ENCODE measurements at places on chromosomes 4 and X. TPM values are rescaled to one million over a fixed set of nuclear protein-coding genes. Genes with fewer than 3 reads are reported as not detected.
A peak's percentile ranks its signal among the peaks of the same experiment; 100 is the strongest.

- H3K27ac ChIP-seq: no peak overlapping the region
- H3K36me3 ChIP-seq: no peaks in the 10 kb centered on the region
- no peak for DNase-seq
- H3K27me3 ChIP-seq: peaks cover 2% of the 10 kb centered on the region
- no peak overlapping the region for H3K4me3 ChIP-seq
These were observed 76.7 kb downstream of the CPEB2 start for GRCh38 chr4:15078682-15079642.

DNA sequence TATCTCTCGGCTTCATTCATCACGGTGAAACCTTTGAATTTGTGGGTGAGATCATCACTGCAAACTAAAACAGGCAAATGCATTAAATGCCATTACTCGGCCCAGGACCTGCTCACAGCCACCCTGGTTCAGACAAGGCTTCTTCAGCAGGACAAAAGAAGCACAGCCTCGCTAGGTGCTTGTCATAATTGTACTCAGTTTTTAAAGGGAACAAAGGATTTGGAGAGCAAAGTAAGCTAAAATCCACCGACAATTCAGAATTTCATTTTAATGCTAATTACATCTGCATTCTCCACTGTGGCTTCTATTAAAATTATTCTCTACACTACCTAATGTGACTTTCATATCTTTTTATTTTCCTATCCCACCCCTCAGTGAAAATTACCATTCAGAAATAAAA lies 57.0 kb downstream of the PCYT1B start:
- H3K27ac ChIP-seq: no peak overlapping the region
- H3K36me3 ChIP-seq: no peaks in the 10 kb centered on the region
- no peak overlapping the region for H3K4me3 ChIP-seq

DNA sequence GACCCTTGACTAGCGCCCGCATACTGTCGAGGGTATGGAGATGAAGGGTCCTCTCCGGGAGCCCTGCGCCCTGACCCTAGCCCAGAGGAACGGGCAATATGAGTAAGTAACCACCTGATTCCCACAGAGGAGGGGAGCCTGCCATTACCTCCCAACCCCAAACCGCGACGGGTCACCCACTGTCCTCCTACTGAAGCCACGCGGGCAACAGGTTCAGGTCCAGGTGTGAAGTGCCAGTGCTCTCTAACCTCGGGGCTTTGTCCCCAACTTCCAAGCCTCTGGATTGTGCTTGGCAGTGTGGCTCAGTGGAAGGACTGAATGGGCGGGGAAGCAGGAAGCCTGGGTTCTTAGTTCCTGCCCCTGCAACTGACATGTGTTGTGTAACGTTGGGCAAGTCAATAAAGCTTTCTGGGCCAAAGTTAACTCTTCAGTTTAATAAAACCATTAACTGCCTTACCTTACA lies 694 bp downstream of the OCRL start:
- H3K4me3 ChIP-seq: peak overlapping the region; percentile 60
- H3K27me3 ChIP-seq: no peaks in the 10 kb centered on the region
- no peak for DNase-seq
- H3K4me1 ChIP-seq: peaks cover 3% of the 10 kb centered on the region
- H3K36me3 ChIP-seq: no peaks in the 10 kb centered on the region

GRCh38 chr4:186704057-186704456 lies 19.6 kb downstream of the FAT1 start:
- no peaks in the 10 kb centered on the region for H3K36me3 ChIP-seq
- peaks cover 2% of the 10 kb centered on the region for H3K27me3 ChIP-seq
- peaks cover 5% of the 10 kb centered on the region for H3K4me1 ChIP-seq
- H3K27ac ChIP-seq: no peak overlapping the region

DNA sequence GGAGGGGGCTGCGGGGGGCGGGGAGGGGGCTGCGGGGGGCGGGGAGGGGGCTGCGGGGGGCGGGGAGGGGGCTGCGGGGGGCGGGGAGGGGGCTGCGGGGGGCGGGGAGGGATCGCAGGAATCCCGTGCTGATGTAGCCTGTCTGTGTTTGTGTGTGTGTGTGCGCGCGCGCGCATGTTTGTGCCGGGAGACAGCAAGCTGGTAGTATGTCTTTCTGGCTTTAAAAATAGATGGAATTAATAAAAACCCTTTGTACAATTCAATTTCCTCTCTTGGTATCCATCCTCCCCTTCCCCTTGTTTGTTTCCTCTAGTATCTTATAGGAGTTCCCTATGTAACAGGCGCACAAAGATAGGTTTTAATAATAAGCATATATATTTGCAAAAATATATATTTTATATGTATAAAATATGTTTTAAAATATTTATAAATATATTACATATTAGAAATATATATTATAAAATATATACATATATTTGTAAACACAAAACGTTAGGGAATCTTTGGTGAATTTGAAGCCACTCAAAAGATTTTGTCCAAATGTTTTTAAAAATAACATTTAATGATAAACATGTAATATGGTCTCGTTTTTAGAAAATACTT lies 782 bp downstream of the ARHGAP24 start:
- H3K27me3 ChIP-seq: peaks cover 8% of the 10 kb centered on the region
- no peaks in the 10 kb centered on the region for H3K36me3 ChIP-seq
- H3K27ac ChIP-seq: peak overlapping the region; percentile 75
- peaks cover 6% of the 10 kb centered on the region for H3K4me1 ChIP-seq
- DNase-seq: peak; percentile 51
- peak overlapping the region; percentile 93 for H3K4me3 ChIP-seq

- H3K27me3 ChIP-seq: no peaks in the 10 kb centered on the region
- H3K4me1 ChIP-seq: no peaks in the 10 kb centered on the region
- H3K4me3 ChIP-seq: no peak overlapping the region
- H3K27ac ChIP-seq: no peak overlapping the region
These were observed 158.1 kb downstream of the SOX3 start for GRCh38 chrX:140346729-140347128.

GRCh38 chr4:138028923-138029322 lies 213.2 kb downstream of the SLC7A11 start:
- H3K36me3 ChIP-seq: no peaks in the 10 kb centered on the region
- no peak for DNase-seq
- no peak overlapping the region for H3K27ac ChIP-seq
- H3K4me3 ChIP-seq: no peak overlapping the region
- no peaks in the 10 kb centered on the region for H3K27me3 ChIP-seq

DNA sequence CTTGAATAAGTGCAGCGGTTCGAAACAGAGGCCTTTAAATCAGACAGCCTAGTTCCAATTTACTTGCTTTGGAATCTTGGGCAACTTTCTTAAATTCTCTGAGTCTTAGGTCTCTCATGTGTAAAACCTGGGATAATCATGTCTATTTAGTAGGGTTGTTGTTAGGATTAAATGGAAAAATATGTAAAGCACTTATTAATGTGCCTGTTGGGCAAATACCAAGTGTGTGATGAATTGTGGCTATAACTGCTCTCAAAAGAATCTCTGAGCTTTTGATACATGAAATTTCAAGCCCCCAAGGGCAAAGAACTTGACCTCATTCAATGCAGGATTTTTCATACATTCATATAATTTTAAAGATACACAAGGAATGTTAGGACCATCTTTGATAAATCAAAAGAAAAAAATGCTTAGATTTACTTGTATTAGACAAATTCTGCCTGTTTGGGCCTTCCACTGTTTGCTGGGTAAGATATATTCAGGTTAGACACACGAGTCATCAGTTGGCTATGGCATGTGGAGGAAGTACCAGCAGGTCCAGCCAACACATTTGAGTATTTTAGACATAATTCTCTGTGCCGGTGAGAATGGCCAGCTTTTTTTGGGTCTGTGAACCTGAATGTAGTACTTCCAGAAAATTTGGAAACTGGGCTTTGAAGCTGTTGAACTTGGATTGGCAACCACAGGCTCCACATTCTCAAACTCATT lies 241.4 kb upstream of the CNKSR2 start:
- no peaks in the 10 kb centered on the region for H3K36me3 ChIP-seq
- DNase-seq: no peak
- no peaks in the 10 kb centered on the region for H3K4me1 ChIP-seq
- no peaks in the 10 kb centered on the region for H3K27me3 ChIP-seq
- no peak overlapping the region for H3K27ac ChIP-seq

DNA sequence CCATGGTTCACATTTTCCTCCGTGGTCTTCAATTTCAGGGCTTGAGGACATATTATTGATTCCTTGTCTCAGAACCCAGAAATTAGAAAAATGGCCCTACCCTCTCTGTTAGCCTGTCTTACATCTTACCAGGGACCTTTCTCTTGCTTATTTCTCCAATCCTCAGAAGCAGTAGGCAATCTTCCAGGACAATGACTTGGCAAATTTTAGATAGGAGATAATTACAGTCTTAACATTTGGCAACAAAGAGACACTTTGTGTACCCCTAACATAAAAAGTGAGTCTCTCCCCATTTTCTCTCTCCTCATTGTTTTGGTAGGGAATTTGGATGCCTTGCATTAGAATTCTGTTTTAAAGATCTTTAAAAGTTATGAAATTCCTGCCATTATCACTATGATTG lies 778.1 kb upstream of the SLIT2 start:
- H3K36me3 ChIP-seq: no peaks in the 10 kb centered on the region
- no peak for DNase-seq
- no peak overlapping the region for H3K27ac ChIP-seq
- H3K4me1 ChIP-seq: no peaks in the 10 kb centered on the region
- H3K27me3 ChIP-seq: no peaks in the 10 kb centered on the region

- DNase-seq: no peak
- no peak overlapping the region for H3K27ac ChIP-seq
- no peak overlapping the region for H3K4me3 ChIP-seq
- H3K36me3 ChIP-seq: no peaks in the 10 kb centered on the region
These were observed 54.6 kb upstream of the DRP2 start for GRCh38 chrX:101164766-101165590.

GRCh38 chrX:128439159-128439558 lies 387.0 kb upstream of the ACTRT1 start:
- H3K27ac ChIP-seq: no peak overlapping the region
- H3K27me3 ChIP-seq: no peaks in the 10 kb centered on the region
- H3K36me3 ChIP-seq: no peaks in the 10 kb centered on the region
- no peak for DNase-seq
- no peak overlapping the region for H3K4me3 ChIP-seq

DNA sequence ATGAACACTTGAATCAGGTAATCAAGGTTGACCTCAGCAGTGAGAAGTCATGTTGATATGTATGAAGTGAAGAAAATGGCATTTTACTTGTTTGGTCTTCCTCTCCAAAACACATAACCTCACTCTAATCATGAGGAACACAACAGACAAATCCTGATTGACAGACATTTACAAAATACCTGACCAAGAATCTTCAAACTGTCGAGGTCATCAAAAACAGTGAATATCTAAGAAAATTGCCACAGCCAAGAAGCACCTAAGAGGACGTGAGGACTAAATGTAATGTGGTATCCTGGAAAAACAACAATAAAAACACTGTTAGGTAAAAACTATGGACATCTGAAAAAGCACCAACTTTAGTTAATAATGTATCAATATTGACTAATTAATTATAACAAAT lies 129.5 kb upstream of the MAGEB18 start:
- H3K36me3 ChIP-seq: no peaks in the 10 kb centered on the region
- no peaks in the 10 kb centered on the region for H3K27me3 ChIP-seq
- H3K4me1 ChIP-seq: no peaks in the 10 kb centered on the region

GRCh38 chr4:17933126-17933525 lies 88.4 kb downstream of the LCORL start:
- H3K27ac ChIP-seq: no peak overlapping the region
- peaks cover 17% of the 10 kb centered on the region for H3K36me3 ChIP-seq
- peaks cover 2% of the 10 kb centered on the region for H3K27me3 ChIP-seq
- H3K4me3 ChIP-seq: no peak overlapping the region
- DNase-seq: no peak
- H3K4me1 ChIP-seq: no peaks in the 10 kb centered on the region

- H3K4me3 ChIP-seq: no peak overlapping the region
- H3K36me3 ChIP-seq: peaks cover 31% of the 10 kb centered on the region
- H3K27me3 ChIP-seq: no peaks in the 10 kb centered on the region
- DNase-seq: no peak
- H3K4me1 ChIP-seq: no peaks in the 10 kb centered on the region
These were observed 265.3 kb upstream of the GK2 start for GRCh38 chr4:79673377-79673776.

- H3K4me1 ChIP-seq: no peaks in the 10 kb centered on the region
- DNase-seq: no peak
- no peak overlapping the region for H3K27ac ChIP-seq
- H3K27me3 ChIP-seq: peaks cover 2% of the 10 kb centered on the region
- no peaks in the 10 kb centered on the region for H3K36me3 ChIP-seq
- H3K4me3 ChIP-seq: no peak overlapping the region
These were observed 206.3 kb downstream of the CBR4 start for GRCh38 chr4:168803732-168804131.

Gene NKX1-1
- total RNA-seq: not detected

Gene NAA10
- total RNA-seq: 129 TPM

Gene RAB9B
- 4.5 TPM for total RNA-seq

Gene HGFAC
- total RNA-seq: 9.4 TPM

Gene SCOC
- 55.8 TPM for total RNA-seq
